ENCODE measurements at places on chromosomes 7 and 10.
A peak's percentile ranks its signal among the peaks of the same experiment; 100 is the strongest.

GRCh38 chr7:13933091-13933490, 56.4 kb downstream of the ETV1 start:
- DNase-seq, result no peak

DNA sequence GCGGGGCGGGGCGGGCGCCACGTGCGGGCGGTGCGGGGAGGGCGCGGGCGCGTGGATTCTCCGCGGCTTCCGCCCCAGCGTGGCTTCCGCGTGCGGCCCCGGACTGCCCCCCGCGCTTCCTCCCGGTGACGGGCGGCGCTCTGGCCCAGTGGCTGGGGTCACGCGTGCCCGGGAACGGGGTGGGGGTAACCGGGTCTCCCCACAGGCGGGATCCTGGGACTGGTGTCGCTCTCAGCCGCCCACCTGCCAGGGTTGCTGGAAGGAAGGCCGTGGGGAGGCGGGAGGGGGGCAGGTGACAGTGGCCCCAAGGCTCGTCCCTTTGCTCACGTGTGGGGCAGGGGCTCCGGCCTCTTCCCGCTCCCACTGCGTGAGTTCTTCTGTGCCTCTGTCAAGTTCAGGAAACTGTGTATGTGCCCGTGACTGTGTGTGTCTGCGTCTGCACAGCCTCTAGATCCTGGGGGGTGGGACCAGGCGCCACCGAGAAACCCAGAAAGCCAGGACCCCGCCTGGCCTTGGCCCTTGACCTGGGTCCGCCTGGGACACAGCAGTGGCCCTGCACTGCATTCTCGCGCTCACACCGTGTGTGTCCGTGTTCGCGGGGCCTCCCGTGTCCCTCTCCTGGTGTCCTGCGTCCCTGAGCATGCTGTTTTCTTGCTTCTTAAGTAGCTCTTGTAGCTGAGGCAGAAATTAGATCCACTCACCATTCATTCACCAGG, 919 bp downstream of the MAFK start:
- peak; percentile 45 for DNase-seq

DNA sequence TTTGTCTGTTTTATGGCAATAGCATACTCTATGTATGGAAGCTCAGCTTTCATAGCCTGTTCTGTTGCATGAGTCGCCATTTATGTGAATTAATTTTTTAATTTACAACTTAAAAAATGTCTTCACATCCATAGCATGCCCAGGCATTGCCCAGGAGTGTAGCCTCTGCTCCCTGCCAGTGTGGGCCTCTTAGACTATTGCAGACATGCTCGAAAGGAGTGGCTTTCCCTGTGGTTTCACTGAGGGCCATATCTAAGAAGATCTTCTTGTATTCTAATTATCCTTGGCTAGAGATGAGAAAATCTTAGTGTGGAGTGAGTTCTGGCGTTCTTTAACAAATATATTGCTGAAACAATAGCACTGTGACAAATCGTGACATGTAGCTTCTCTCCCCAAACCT, 35.3 kb downstream of the PCBD1 start:
- no peak for DNase-seq

DNA sequence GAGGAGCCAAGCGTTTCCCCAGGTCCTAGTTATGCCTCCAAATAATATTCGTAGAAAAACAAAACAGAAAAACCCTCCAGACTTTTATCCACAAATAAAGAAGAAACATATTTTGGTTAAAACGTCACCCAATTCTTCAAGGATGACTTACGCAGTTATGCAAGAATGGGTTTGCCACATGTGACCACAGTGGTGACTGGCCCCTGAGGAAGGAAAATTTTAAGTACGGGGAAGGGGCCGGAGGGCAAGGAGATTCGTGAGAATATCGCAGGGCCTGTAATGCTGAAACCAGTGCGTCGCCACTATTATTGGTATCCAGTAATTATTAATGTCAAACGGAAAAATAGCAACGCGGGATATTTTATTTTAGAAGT, 537 bp upstream of the MRPS24 start:
- DNase-seq, result no peak

DNA sequence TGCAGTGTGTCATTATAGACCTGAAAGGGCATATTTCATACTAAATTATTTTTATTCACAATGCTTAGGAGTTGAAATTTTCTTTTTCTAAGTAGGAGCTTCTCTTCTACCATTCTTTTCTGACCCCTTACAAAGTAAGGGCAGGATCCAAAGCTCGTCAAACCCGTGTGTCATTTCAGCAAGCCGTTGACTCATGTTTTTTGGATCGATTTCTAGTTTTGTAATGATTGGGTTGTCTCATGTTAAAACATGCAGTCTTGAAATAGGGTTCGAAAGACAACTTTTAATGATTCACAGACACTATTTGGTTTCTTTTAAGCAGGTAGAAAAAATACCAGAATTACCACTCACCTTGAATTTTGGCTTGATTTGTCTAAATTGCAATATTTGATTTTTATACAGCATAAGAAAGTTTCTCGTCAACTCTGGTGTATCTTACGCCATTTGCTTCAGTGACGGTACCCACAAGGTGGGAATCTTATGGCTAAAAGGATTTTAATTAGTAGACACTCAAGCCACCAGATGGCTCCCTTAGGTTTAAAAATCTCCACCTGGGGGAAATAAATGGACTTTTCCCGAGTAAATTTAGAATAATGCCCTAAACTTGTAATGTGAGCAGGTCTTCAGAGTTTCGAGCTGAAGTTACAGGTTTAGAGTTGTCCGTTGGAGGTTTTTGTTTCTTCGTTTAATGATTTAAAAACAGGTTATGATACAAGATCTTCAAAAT, 283.4 kb downstream of the CCDC3 start:
- DNase-seq, result no peak

- no peak for DNase-seq
Measured at GRCh38 chr10:23096802-23097549, 1.6 kb downstream of the MSRB2 start.

- no peak for DNase-seq
Measured at GRCh38 chr7:15854841-15855524, 168.5 kb upstream of the MEOX2 start.

GRCh38 chr7:95479992-95480624, 5.6 kb upstream of the ASB4 start:
- DNase-seq, result no peak

All from GM06990 (cell line).